Renal cortical epithelial cell (primary cell): ENCODE measurements at places on chromosomes 12 and 14. TPM values are rescaled to one million over a fixed set of nuclear protein-coding genes. Genes with fewer than 3 reads are reported as not detected.

SLC6A13 gene
- 1.0 and 2.9 TPM in 2 replicates for total RNA-seq

GPR137C gene
- 0.35 and 2.6 TPM in 2 replicates for total RNA-seq

KRT3 gene
- total RNA-seq = not detected in 2 replicates

KCNJ8 gene
- 0.89 and 2.1 TPM in 2 replicates for total RNA-seq

C12orf50 gene
- not detected in 2 replicates for total RNA-seq

KRT75 gene
- total RNA-seq = 0.35 TPM in 1 of 2 replicates, not detected in the other

TMTC1 gene
- 0.45 and 0.52 TPM in 2 replicates for total RNA-seq

APAF1 gene
- total RNA-seq = 30.7 and 34.8 TPM in 2 replicates

NPFF gene
- total RNA-seq = not detected in 2 replicates

CIDEB gene
- 0.87 and 2.8 TPM in 2 replicates for total RNA-seq

HELB gene
- total RNA-seq = 4.5 and 8.9 TPM in 2 replicates

HRK gene
- total RNA-seq = 0.05 TPM in 1 of 2 replicates, not detected in the other

KLRB1 gene
- total RNA-seq = not detected in 2 replicates

IQSEC3 gene
- total RNA-seq = 0.10 TPM in 1 of 2 replicates, not detected in the other

RNASE4 gene
- total RNA-seq = 2.1 and 15.3 TPM in 2 replicates

SLC25A21 gene
- 0.69 and 0.89 TPM in 2 replicates for total RNA-seq

SPX gene
- 14.4 and 68.0 TPM in 2 replicates for total RNA-seq

PRB2 gene
- total RNA-seq = not detected in 2 replicates

PLA2G1B gene
- total RNA-seq = not detected in 2 replicates

SLCO1B1 gene
- total RNA-seq = not detected in 2 replicates

ADAM20 gene
- total RNA-seq = 0.87 and 2.4 TPM in 2 replicates
